ENCODE measurements at places on chromosomes 3 and 15.
A peak's percentile ranks its signal among the peaks of the same experiment; 100 is the strongest.

DNA sequence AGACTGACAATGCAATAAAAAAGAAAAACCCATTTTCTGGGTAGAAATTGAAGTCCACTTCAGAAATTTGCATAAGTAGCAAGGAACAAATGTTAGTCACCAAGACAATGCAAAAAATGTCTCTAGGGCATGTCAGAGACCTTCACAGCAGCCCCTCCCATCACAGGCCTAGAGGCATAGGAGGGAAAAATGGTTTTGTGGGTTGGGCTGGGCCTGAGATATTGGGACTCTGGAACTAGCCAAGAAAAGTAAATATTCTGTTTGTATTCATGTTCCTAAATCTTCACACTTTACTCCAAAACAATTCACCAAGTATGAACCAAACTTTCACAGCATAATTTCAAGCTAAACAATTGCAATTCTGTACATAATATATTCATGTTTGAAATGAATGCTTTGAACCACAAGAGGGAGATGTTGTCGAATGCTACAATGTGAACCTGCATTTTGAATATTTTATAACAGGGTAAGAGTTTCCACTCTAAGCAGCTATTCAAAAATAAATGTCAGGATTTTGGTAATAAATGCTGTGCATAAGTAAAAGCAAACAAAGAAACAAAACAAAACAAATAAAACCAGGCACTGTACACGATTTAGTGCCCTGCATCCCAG lies 429.2 kb downstream of the OTOL1 start:
- DNase-seq = no peak

- DNase-seq = no peak
Measured at GRCh38 chr3:20808864-20809263, 622.9 kb upstream of the SGO1 start.

- DNase-seq = peak; percentile 78
Measured at GRCh38 chr3:187101184-187102072, 37.9 kb downstream of the RPL39L start.

- DNase-seq = no peak
Measured at GRCh38 chr15:85929786-85930185, 135.1 kb upstream of the KLHL25 start.

DNA sequence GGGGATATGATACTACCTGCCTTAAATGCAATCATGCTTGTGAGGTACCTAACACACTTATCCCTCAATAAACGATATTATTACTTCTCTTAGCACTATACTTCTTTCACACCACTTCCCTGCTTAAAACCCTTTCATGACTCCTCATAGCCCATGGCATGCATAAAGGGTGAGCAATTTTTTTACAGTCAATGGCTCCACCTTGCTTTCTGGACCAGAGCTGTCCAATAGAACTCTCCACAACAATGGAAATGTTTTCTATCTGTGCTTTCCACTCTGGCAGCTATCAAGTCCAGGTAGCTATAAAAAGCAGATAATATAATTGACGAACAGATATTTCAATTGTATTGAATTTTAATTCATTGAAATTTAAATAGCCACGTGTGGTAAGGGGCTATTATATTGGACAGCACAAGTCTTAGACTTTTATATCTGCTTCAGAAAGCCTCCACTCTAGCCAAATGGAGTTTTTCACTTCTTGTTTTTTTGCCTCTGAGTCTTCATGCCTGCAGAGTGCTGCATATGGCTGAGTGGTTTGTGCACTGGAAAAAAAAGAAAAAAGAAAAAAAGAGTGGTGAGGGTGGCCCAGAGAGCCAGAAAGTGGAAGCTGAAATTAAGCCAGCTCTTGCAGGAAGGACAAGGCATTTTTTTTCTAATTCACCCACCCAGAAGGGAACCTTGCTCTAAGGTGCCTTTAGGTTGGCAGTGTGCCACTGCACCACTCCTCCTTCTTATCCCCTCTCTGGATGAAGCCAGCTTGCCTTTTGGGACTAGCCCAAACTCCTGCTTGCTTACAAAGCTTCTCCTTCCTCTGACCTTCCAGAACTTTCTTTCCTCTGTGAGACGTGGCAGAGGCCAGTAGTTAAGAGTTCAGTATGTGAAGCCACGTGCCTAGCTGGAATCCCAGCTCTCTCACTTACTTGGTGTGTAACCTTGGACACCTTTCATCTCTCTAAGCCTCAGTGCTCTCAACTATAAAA lies 239.0 kb upstream of the LRTM1 start:
- peak; percentile 52 for DNase-seq

DNA sequence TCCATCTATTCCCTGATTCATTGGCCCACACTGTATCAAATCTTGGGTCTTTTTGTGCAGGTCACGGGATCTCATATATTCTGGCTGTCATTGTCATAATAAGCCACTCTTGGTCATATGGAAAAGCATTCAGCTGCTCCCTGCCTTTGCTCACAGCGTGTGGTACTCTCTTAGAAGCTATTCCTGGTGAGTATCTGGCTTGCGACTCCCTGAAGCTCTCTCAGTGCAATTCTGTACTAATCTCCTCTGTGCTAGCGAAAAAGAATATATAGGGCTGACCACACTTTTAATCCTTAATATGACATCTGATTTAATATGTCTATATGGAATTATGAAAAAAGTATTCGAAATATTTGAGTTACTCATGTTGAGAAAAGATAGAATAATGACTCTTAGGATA lies 440.8 kb upstream of the GBE1 start:
- DNase-seq = peak; percentile 57

- DNase-seq = peak; percentile 35
Measured at GRCh38 chr15:90530250-90531051, 728 bp downstream of the CRTC3 start.

DNA sequence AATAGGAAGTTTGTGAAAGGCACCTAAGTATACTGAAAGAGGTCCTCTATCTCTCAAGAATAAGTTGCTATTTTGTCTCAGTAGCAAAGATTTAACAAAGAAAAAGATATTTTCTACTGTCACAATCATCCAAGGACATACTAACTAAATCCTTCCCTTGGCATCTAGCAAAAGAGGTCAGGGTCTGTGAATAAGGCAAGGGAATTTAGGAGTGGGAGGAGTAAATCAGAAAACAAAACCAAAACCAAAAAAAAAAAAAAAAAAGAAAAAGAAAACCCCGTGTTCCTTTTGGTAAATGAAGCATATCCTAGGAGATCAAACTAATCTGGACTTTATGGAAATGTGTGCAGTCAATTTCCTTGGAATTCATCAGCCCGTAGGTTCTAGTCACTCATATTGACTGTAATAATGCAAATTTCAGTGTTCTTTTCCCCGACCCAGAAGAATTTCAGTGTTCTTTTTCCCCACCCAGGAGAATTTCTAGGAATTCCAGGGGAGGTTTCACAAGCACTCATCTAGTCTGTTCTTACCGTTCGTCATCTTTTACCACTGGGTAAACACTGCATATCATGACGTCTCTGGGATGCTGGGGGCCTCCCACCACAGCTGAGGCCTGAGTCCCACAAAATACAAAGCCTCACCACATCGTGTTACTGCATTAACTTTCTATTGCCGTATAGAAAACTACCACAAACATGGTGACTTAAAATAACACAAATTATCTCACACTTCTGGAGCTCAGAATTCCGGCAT lies 113.8 kb upstream of the CCDC54 start:
- no peak for DNase-seq

DNA sequence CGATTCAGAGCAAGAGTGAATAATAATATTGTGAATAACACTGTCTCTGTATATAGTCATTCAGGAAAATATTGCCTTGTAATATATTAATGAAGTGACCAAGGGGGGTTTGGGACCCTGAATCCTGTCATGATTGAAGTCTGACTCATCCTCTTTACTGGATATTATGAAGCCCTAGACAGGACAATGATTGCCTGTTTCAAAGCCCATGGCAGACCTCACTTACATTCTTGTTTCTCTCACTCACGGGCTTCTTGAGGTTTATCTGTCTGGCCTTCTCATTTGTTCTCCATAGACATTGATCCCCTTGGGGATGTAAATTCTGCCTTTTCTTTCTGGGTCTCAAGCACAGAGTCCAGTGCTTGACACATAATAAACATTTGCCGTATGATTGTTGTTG lies 449.3 kb upstream of the THRB start:
- DNase-seq = peak; percentile 13

- DNase-seq = peak; percentile 88
Measured at GRCh38 chr3:182735672-182736071, 57.6 kb upstream of the ATP11B start.

DNA sequence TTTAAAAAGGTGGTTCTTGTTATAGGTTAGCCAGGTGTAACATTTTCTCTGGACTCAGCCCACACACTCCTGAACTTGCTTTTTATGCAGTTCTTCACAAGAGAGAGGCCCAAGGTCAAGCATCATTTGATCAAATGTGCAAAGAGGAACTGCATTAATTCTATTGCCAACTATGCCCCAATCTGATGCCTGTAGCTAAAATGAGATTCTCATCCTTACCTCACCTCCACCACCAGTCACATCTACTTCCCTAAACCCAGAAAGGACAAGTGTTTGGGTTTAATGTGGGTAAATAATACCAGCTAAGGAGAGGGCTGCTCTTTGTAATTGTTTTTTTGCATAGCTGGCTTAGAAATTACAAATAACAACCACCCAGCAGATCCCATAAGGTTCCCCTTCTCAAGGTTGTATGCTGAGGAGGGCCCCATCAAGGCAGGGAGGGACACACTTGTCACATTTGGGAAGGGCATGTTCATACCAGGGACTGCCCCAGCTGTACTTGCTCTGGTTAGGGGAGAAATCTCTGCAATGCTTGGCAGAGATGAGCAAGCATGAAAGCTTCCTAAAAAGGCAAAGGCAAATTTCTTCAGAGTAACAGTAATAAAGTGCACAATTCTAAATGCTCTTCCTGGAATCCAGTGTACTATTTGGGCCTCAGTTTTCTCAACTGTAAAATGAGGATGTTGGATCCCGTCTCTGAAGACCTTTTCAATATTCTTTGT lies 76.2 kb downstream of the TGFBR2 start:
- peak; percentile 23 for DNase-seq

- DNase-seq = no peak
Measured at GRCh38 chr3:195553268-195553667, 10.1 kb upstream of the PPP1R2 start.

DNA sequence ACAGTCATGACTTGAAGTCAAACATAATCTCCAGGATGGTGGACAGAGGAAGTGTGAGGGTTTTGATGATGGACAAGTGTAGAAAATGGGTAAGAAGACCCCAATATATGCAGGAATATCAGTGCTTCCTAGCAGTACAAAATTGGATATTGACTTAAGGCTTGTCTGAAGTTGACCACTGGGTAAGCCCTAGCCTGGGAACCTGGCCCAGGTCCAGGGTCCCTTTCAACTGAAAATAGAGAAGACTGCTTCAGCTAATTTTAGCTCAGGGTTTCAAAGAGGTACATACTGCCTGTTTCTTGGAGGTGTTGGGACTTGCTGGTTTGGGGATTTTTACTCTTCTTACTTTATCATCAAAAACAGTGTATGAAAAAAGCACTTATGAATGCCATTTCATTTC lies 4.7 kb downstream of the NR1D2 start:
- DNase-seq = no peak

DNA sequence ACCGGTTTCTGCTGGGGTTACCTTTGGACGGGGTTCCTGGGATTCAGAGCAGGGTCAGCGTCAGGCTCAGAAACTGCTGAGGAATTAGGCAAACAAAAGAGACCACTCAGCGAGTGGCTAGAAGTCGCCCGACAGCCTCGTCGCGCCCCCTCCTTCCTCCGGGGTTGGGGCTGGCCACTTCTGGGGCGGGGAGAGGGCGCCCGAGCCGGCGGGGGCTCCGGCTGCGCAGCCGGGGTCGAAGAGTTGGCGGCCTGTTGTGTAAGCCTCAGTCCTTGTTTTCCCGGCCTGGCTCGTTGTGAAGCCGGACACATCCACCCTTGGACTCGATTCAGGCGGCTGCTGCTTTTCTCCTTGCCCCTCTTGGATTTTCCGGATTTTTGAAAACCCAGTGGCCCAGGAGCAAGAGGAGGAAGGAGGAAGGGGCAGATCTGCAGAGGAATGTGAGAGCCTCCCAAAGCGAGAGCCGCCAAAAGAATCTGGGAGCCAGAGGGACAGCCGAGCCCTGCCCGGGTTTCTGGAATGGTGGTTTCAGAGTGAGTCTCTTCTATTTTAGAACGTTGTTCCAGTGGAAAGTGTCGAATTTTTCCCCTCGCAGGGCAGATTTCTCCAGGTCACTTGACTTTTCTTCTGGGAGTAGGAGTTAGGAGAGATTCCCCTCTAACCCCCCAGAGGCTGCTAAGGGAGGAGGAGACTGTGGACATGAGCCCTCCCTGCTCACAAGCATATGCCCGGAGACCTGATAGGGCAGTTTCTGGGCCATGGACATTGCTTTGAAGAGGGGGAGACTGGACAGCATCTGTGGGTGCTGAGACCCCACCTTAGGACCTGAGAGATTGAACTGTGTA lies 666 bp downstream of the SNX33 start:
- DNase-seq = peak; percentile 59

- DNase-seq = peak; percentile 53
Measured at GRCh38 chr15:88032787-88033186, 223.8 kb downstream of the NTRK3 start.

DNA sequence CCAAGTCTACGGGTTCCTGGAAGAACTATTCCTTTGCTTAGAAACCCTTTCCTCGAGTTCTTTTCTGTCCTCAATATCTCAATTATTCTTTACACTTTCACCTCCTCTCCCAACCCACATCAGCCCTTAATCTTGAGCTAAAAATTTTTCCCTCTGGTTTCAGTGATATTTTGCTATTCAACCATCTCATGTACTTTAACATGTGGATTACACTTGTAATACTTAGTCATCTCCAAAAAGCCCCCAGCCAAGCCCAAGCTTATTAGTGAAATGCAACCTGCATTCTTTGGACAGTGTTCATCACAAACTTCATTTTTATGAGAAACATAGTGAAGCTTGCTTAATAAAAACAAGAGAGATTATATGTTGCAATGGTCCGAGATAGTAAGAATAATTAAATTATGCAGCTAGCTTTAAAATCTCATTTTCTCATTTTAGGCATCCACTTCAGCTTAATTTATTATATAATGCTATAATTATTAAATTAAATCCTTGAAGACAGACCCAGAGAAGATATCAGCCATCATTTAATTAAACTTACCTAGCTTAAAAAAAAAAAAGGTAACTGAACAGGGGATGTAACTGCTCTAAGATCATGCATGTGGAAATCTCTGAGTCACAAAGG lies 534.5 kb upstream of the TBL1XR1 start:
- peak; percentile 79 for DNase-seq

DNA sequence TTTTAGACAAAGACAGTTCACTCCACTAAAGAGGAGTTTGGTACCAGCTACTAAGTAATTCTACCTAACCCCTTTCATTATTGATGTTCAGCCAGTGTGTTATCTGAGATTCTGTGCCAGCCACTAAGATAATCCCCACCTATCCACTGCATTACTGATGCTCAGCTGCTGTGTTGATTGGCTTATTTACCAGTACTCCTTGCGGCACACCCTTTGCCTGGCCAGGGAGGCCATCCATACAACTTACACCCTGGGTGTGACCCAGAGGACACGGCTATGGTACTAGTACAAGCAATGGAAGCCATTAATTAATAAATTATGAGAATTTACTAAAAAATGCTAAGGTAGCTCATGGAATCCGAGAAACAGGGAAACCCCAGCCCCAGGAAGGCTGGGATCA lies 290.7 kb upstream of the CTNNB1 start:
- DNase-seq = no peak
